ENCODE measurements at places on chromosomes 2 and 18.
A peak's percentile ranks its signal among the peaks of the same experiment; 100 is the strongest.

DNA sequence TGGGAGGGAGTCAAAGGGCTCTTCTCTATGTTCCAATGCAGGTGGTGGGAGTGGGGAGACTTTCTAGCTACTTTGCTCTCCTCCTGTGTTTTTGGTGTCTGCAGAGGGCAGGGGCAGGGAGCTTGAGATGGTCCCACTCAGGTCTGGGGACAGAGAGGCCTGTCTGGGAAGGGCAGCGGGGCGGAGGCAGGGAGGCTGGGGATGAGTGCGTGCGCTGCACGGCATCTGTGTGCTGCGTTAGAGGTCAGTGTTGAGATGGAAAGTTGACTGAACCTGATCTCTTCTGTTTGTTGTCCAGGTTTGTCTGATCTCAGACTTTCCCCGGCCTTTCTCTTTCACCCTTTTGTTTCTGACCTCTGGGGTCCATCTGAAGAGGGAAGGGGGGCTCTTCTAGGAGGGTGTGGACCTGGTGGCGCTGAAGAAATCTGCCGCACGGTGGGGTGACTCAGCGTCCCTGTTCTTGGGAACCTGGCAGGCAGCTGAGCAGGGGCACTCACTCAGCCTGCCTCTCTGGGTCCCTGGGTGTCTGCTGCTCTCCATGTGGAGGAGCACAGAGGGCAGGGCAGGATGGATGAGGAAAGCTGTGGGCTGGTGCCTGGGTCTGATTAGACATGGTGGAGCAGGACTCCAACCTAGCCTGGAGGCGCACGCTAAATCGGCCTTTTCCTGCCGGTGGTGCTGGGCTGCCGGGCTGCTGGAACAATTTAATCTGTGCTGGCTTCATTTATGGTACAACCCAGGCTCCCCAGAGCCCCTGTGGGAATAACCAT, 24.1 kb downstream of the IGFBP2 start:
- no peak for DNase-seq

DNA sequence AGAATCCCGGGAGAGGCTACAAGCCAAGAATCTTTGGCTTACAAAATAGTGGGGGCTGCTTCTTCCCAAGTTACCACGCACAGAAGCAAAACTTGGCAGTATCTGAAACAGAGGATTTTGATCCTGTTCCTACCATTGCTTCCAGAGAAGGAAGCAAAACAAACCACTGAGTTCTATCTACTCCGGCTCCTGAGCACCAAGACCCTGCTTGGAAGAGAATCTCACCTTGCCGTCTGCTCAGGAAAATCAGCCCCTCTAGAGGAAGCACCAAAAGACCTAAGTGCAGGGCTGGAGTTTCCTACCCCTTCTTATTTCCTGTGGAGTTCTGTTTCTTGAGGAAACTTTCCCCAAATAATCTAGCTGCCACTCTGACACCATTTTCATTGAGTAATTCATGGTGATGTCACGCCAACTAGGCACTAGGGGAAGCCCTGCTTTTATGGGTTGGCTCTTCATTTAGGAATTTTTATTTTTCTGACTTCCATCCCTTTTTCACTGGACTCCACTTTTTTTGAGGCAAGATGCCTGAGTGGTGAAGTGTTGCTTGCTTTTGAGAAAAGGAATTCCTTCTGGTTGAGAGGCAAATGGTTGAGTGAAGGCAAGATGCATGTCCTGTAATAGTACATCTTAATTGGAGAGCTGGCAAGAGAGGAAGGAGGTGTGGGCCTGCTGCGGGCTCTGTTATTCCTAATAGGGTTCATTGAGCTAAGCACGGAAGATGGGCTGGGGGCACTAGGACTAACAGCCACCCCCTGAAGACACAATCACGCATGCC, 36.8 kb upstream of the EML4 start:
- DNase-seq: no peak

- no peak for DNase-seq
Measured at GRCh38 chr2:99398303-99398702, 61.1 kb downstream of the EIF5B start.

DNA sequence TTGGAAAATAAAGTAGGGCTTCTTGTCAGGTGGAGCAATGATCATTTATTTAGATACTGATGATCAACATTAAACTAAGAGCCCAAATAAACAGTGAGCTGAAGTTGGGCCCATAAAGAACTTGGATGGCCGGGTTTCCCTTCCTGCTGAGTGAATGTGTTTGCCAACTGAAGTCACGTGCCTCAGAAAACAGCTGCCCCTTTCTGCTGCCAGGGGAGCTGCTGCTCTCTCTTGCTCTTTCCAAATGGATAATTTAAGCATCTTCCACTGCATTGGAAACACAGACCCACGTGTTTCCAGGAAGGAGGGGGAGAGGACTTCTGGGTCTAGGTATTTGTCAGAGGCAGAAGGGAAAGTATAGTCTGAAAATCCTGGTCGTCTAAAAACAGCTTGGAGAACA, 22.9 kb upstream of the NCKAP5 start:
- no peak for DNase-seq

- no peak for DNase-seq
Measured at GRCh38 chr2:183487326-183487725, 363.1 kb downstream of the NUP35 start.

DNA sequence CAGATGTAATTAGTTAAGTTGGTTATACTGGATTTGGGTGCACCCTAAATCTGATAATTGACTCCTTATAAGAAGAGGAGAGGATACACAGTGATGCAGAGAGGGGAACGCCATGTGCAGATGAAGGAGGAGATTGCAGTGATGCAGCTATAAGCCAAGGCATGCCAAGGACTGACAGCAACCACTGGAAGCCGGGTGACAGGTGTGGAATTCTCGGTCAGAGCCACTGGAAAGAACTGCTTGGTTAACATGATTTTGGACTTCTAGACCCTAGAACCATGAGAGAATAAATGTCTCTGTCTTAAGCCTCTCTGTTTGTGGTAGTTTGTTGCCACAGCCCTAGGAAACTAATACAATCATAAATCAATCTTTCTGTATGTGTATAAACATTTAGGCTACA, 403.3 kb upstream of the CDH20 start:
- no peak for DNase-seq

- DNase-seq: no peak
Measured at GRCh38 chr2:109230941-109231420, 102.0 kb downstream of the SH3RF3 start.

DNA sequence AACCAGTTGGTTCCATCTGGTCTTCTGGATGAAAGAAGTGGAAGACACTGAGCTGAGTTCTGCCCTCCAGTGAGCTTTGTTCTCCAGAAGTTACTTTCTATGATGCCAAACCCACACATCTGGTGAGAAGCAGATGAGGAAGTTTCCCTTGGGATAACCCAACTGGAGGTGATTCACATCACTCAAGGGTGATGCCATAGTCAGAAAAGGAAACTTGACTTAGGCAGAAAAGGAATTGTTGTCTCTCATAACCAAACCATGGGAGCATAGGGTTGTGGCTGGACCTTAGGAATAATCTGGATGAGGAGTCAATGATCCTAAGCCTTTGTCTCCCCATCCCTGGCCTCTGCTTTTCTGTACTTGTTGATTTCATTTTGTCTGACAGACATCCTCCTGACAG, 43.7 kb downstream of the CDC42EP3 start:
- DNase-seq: no peak

DNA sequence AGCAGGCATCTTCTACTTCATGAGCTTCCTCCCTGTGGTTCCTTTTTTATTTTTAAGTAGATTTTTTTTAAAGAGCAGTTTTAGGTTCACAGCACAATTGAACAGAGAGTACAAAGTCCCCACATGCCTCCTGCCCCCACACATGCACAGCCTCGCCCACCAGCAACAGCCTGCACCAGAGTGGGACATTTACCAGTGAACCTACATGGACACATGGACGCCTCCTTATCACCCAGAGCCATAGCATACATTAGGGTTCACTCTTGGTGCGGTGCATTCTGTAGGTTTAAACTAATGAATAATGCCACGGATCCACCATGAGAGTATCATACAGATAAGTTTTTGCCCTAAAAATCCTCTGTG, 40.9 kb downstream of the HS1BP3 start:
- DNase-seq: no peak

GRCh38 chr2:33516456-33516995, 40.1 kb downstream of the RASGRP3 start:
- DNase-seq: no peak

- DNase-seq: no peak
Measured at GRCh38 chr2:317501-318424, 29.9 kb upstream of the ALKAL2 start.

DNA sequence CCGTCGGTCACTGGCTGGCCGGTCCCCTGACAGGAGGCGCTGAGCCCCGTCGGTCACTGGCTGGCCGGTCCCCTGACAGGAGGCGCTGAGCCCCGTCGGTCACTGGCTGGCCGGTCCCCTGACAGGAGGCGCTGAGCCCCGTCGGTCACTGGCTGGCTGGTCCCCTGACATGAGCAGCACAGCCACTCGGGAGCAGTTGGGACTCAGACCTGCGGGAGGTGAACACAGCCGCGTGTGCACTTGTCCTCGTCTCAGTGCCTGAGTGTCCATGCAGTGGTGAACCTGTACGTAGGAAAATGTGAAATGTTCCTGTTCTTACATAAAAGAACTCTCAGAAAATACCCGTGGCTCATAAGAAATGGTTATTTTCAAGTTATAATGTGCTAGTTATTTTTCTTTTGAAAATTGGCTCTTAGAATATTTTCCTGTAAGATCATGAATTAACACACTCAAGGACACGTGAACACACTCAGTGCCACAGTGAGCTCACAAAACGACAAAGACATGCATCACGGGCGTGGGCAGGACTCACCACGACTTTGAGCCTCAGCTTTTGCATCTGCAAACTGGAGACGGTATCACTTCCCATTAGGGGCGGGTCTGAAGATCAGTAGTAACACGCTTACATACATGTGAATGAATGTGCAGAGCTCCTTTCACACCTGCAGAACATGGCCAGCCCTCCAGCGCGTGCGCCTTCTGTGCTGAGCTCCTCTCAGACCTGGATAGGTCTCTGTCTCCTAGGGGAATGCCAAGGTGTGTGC, 21.1 kb upstream of the NFATC1 start:
- no peak for DNase-seq

DNA sequence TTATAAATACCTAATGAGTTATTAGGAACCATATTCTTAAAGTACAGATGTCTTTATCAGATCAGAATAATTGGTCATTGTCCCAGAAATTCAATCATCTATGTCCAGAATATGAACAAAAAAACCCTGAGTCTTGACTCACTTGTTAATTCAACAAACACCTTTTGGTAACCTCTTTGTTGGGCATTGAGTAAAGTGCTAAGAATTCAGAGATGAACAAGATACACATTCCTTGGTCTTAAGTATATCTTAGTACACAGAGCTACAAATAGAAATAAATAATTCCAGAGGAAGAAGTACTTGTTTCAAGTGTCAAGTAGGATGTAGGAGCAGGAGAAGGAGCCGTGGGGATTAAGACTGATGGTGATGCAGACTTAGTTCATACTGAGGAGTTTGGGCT, 798.1 kb downstream of the CPS1 start:
- DNase-seq: no peak

GRCh38 chr2:101047774-101048173, 45.7 kb downstream of the RPL31 start:
- no peak for DNase-seq

- peak; percentile 70 for DNase-seq
Measured at GRCh38 chr2:109213646-109214433, 84.8 kb downstream of the SH3RF3 start.

DNA sequence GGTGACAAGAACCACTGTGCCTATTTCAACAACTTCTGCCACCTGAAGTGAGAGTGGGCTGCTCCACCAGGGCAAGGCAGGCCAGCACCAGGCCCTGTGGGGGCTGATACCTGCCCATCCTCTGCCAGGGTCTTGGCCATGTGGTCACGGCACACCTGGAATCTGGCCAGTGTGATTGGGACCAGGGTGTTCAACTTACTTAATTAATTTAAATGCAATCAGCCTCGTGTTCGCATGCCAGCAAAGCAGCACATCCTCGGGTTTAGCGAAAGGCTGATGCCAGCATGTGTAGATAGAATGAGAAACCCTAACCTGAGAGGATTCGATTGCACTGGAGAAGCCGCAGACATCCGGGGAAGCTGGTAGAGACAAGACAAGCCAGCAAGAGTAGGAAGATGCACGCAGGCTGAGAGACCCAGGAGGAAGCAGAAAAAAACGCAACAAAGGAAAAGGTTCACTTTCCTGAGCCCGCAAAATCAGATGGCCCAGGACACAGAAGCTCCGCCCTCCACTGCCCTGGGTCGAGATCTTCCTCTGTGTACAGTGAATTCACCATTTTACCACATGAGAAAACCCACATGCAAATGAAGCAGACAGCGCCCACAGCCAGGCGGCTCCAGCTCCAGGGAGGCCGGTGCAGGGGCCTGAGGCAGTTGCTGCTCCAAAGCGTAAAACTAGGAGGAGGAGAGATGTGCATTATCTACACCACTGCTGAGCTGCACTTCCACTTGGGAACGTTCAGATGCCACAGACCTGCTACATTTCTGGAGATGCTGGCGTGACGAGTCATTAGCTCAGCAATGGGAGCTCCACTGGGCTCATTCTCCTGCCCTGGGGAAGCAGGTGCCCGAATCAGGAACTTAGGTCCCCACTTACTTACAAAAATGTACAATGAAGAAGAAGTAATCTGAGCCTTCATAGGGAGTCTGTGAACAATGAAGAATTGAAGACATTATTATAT, 92.1 kb downstream of the TMEM18 start:
- peak; percentile 25 for DNase-seq

- no peak for DNase-seq
Measured at GRCh38 chr2:3217646-3218045, 160.0 kb downstream of the EIPR1 start.

DNA sequence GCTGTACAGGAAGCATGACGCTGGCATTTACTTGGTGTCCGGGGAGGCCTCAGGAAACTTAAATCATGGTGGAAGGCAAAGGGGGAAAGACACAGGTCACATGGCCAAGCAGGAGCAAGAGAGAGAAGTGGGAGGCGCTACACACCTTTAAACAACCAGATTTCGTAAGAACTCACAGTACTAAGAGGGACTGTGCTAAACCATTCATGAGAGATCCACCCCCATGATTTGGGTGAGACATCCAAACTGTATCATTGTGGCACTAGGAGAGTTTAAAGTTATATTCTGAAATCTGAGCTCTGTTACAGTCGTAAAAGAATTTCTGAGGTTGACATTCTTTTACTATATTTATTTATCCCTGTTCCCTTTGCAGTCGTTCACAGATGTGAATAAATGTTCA, 116.6 kb downstream of the ICA1L start:
- DNase-seq: no peak

- no peak for DNase-seq
Measured at GRCh38 chr2:204827701-204828590, 282.7 kb downstream of the PARD3B start.

DNA sequence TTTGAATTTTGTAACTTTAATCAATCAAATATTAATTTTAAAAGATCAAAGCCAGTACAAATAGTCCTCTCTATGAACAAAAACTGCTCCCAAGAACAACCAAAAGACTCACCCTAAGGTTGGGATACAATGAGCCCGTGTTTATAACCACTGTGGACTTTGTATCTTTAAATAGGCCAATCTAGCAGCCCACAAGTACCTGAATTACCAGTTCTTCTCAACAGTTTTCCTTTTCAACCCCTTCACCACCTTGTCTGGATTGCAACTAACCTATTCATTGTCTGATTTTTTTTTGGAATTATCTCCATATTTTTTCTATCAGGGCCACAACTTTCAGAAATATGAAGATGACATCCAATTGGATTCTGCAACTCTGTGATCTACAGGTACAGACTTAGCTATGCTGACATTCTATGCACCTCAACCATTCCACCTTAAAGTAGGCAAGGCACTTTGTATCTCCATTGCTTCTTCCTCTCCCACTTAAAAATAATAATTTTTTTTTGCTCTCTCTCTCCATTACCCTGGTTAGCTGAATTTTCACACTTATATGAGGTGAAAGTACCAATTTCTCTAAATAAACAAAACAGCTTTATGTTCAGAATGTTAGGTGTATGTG, 81.9 kb upstream of the MAPRE2 start:
- DNase-seq: no peak
